Ovary (tissue), 10 donors: ENCODE measurements at places on chromosomes 7 and 10.

GRCh38 chr10:121284936-121285335 lies 313.3 kb downstream of the FGFR2 start:
- DNase-seq: no peak

DNA sequence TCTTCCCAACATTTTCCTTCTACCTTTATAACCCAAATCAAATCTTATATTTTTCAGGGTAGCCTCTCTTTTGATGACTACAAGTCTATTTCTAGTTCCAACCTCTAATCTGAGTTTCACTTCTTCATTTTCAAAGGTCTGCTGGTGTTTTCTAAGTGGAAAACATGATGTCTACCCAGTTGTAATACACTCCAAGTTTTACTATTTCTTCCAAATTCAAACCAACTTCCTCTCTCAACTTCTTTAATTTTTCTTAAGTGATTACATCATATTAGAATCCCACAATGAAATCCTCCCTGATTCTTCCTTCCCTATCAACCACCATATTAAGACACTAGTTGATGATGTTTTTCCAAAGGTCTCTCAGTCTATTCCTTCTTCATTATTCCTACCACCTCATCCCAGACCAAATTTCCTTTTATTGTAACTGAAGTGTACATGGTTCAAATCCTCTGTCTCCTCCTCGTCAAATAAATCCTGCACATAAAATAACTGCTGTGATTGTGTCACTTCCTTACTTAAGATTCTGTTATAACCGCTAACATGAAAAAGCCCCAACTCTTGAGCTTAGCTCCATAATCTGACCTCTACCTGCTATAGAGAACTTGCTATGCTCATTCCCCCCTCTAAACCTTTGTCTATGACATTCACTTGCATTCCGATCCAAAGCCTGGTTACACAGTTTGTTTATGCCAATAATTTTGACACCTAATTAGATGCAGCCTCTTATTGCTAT lies 12.7 kb downstream of the TAS2R38 start:
- DNase-seq: no peak

DNA sequence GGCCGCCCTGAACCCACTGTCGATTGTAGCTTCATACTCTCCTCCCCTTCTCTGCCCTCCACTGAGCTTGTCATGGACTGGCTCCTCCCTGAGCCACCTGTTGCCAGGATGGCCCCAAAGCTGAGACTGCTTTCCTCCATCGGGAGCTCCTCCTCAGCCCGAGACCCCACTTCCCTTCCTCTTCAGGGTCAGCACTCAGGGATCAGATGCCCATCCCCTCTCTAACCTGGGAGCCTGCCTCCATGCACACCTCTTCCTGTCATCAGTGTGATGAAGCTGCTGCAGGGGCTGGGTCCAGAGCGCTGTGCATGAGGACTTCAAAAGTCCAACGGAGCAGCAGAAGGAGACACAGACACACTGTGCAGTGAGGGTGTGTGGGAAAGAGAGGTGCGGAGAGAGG lies 201.1 kb downstream of the WDR37 start:
- DNase-seq: no peak

GRCh38 chr7:75572396-75572795 lies 80.3 kb downstream of the SPDYE5 start:
- DNase-seq: no peak

- no peak for DNase-seq
Measured at GRCh38 chr10:84607523-84607922, 279.1 kb downstream of the CCSER2 start.

DNA sequence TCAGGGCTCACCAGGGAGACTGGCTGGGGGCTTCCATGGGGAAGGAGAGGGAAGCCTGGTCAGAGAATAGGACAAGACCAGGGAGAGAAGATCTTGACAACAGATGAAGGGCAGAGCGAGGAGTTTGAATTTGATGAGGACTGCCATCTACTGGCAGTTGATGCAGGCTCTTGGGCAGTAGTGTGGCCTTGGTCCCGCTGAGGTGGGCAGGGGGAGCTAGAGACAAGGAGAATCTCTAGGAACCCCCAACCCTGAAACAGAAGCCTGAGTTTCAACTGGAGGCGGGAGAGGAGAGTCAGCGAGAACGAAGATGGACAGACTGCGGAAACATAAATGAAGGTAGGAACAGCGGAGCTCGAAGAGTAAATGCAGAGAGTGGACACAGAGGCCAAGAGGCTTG lies 81.0 kb downstream of the PPP1R3C start:
- DNase-seq: peak; percentile 62

DNA sequence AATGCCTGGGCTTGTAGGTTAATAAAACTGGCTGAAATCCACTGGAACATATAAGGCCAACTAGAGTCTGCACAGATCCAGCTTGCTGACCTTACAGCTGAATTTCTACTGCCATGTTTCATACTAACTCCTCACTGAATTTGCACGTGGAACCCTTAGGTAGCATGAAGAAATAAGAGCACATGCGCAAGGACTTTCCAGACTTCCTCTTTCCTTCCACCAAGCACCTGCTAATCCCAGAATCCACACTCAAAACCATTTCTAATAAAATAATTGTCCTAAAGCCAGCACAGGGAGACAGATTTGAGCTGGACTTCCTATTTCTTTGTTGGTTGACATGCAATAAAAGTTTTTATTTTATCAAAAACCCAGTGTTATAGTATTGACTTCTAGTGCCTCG lies 46.8 kb downstream of the NPVF start:
- DNase-seq: no peak

DNA sequence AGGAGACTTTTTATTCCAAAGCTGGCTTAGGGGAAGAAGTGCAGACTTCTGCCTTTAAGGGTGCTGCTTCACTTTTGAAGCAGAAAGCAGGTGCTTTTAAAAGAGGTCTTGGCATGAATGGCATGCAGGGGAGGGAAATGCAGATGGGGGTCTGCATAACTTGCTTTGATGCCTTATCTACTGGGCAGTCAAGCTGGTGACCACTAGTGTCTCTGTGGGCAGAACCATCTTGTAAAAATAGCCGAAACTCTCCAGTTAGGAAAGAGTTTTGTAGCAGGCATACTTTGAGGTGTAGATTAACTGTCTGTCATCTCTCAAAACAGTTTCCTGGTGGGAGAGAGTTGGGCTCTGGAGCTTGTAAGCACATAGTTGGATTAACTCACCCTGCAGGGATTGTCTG lies 9.9 kb upstream of the CTNNA3 start:
- no peak for DNase-seq
